ENCODE measurements at places on chromosomes 12 and 14.

DNA sequence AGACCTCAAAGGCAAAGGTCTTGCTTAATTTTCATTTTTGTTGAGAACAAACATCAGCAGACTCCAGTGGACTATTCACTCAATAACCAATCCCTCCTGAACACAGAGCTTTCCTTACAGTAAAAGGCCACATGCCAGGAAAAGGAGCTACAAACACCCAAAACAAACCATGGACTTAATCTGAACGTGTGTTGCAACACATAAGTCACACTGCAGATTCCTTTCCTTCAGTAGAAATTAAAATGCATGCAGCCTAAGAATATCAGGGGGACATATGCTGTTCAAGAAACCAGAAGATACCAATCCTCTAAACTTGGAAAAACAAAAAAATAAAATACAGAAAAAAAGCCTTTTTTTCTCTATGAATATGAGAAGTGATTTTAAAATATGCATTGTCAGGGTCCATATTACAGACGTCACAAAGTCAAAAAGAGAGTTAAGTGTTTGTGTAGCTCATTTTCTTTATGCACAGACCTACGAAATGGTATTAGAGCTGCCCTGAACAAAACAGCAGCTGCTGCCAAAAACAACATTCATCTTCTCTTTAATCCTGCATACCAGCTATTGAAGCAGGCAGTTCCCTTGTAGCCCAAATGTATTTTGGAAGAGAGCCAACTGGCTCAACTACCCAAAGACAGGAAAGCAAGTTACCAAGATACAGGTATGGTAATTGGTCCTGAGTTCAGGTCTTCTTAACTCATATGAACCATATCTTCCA, 26.2 kb downstream of the KITLG start:
- no peak for DNase-seq

DNA sequence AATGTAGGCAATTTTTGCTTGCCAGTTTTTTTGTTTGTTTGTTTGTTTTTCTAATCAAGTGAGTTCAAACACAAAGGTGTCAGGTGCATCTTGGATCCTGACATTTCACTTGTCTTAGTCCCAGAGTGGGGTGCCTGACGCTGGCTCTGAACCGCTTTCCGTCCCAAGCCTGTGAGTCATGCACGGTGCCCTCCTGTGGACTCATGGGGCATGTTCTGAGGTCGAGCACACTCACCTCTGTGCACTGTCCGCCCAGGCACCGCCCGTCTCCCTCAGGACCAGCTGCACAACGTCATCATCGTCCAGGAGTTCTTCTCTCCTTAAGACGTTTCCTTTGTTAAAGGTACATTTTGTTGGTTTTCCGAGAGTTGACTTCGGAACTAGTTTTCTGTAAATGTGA, 98.2 kb downstream of the GLT1D1 start:
- no peak for DNase-seq

GRCh38 chr12:81968421-81968820, 209.3 kb upstream of the PPFIA2 start:
- DNase-seq = no peak

DNA sequence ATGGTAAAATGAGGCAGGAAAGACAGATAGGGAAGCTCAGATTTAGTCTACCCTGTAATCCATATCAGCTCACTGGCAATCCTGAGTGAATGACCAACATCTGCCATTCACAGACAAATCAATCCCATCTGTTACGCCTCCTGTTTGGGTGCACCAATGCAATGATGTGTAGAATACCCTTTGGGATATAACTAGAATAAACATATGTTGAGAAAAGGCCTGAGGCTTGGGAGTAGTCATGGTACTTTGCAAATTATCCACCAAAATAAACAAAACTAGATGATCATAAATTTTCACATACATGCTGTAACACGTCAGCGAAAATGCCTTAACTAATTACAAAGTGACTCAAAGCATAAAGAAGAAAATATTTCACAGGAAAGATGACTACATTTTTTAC, 78.8 kb downstream of the KCNC2 start:
- no peak for DNase-seq

- DNase-seq = no peak
These were observed 27.5 kb upstream of the DENND5B start for GRCh38 chr12:31618228-31619025.

DNA sequence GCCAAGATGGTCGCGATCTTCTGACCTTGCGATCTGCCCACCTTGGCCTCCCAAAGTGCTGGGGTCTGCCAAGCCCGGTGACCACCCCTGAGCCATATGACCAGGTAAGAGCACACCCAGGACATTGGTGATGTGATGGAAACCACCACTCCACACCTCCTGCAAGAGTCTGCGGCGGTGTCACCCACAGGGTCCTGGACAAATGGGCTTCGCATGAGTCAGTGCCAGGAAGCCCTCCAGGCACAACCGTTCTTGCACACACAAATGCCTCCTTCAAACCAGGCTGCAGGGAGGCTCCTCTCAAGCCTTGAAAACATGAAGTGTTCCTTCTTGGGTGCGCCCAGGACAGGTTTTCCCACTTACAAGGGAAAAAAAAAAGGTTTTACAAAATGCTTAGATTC, 16.6 kb downstream of the PITPNM2 start:
- no peak for DNase-seq

- no peak for DNase-seq
These were observed 197.1 kb downstream of the ATP23 start for GRCh38 chr12:58138424-58138823.

DNA sequence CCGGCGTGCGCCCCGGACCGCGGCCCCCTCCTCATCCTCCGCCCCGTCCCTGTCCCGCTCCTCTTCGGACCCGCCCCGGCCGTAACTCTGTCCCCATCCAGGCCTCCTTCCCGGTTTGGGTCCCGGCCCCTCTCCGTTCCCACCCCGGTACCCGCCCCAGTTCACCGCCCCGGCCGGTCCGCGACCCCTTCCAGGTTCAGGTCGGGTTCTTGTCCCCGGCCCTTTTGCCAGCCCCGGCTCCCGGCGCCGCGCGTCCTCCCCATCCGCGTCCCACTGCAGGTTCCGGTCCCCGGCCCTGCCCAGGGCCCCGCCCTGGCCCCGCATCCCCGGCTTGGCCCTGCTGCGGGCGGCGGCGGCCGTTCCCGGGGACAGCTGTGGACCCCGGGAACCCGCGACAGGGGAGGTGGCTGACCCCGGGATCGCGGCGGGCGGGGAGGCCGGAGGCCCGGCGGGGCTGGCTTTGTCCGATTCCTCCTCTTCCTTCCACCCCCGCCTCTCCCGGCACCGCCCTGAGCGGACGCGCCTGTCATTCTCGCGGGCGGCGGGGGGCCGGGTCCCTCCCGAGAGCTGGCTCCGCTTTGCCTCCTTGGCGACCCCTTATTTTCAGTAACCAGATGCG, 601 bp downstream of the KLC1 start:
- peak; percentile 12 for DNase-seq

- no peak for DNase-seq
These were observed 15.8 kb downstream of the NID2 start for GRCh38 chr14:52053044-52053443.

DNA sequence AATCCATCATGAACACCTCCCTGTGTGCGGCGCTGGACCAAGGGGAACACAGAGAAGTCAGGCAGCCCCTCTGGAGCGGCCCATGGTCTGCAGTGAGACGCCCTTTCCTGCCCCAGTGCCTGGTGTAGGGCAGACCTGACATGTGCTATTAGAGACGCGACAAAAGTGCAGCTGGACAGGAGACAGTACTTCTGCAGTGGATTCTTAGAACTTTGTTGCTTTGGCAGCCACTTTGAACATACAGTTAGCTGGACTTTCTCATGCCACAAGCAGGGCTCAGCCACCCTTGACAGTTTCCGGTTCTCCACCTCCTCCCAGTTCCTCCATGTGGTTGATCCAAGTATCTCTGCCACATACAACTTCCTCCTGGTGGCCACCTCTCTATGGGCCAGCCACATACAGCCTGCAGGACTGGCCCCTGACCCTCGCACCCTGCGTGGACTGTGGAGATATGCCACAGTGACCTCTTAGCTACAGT, 45.9 kb downstream of the LGMN start:
- no peak for DNase-seq

GRCh38 chr12:91307957-91308670, 125.5 kb upstream of the DCN start:
- no peak for DNase-seq

- DNase-seq = no peak
These were observed 52.9 kb upstream of the DIO3 start for GRCh38 chr14:101508196-101508947.

DNA sequence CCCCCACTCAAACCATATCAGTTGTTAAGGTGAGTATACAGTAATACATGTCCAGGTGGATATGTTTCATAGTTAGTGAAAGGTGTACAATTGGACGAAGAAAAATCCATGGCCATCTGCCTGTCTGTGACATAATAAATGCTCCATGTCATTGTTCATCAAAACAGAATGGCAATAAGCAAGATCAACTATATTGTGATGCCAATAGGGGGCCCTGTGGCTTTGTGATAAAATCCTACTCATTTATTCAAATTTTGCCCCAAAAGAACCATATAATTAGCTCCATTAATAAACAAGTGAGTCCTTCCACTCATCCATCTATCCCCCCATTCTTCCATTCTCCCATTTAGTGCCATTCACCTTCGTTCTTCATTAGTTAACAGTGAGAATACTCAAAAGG, 102.0 kb downstream of the MGST1 start:
- no peak for DNase-seq

DNA sequence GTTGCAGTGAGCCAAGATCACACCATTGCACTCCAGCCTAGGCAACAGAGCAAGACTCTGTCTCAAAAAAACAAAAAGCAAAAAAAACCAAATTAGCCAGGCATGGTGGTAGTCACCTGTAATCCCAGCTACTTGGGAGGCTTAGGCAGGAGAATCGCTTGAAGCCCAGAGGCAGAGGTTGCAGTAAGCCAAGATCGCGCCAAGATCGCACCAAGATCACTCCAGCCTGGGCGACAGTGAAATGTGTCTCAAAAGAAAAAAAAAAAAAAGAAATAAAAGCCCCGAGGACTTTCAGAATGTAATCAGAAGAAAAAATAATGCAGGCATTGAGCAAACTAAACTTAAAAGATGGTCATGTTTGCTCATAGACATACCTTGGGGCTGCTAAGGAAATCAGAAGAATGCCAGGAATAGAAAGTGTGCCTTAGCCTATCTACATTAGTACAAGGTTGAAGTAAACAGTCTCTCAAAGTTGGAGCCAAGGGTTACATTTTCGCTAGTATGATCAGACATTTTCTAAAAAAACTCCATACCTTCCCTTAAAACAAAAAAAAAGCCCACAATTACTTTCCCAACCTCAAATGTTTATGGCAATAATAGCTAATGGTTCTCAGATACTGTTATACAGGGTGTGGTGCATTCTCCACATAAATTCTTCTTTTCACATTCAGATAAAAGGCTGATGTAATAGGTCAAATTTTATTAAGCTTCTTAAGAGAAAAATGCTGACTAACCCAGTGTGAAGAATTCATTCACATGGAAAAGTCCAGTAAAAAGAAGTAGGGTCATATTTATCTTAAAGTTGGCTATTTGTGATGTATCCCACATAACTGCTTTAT, 15.8 kb downstream of the DTD2 start:
- DNase-seq = no peak

GRCh38 chr12:121634836-121635235, 8.5 kb downstream of the ORAI1 start:
- DNase-seq = no peak

- no peak for DNase-seq
These were observed 1.4 kb downstream of the LRP10 start for GRCh38 chr14:22872833-22873520.

GRCh38 chr12:121532503-121533393, 48.1 kb downstream of the KDM2B start:
- no peak for DNase-seq

- no peak for DNase-seq
These were observed 6.6 kb downstream of the C14orf180 start for GRCh38 chr14:104585966-104586697.

DNA sequence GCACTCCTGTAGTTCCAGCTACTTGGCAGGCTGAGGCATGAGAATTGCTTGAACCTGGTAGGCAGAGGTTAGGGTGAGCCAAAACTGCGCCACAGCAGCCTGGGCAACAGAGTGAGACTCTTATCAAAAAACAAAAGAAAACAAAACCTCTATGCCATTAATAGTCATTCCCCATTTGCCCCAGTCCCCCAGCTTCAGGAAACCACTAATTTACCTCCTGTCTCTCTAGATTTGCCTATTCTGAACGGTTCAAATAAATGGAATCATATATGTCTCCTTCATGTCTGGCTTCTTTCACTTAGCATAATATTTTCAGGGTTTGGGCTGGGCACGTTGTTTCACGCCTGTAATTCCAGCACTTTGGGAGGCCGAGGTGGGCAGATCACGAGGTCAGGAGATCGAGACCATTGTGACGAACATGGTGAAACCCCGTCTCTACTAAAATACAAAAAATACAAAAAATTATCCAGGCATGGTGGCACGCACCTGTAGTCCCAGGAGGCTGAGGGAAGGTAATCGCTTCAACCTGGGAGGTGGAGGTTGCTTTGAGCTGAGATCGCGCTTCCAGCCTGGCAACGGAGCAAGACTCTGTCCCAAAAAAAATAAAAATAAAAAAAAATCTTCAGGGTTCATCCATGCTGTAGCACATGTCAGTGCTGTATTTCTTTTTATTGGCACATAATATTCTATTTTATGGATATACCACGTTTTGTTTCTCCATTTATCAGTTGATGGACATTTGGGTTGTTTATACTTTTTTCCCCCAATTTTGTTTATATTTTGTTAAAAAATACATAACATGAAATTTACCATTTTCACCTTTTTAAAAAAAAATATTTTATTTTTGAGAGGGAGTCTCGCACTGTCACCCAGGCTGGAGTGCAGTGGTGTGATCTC, 31.9 kb downstream of the KNTC1 start:
- no peak for DNase-seq

DNA sequence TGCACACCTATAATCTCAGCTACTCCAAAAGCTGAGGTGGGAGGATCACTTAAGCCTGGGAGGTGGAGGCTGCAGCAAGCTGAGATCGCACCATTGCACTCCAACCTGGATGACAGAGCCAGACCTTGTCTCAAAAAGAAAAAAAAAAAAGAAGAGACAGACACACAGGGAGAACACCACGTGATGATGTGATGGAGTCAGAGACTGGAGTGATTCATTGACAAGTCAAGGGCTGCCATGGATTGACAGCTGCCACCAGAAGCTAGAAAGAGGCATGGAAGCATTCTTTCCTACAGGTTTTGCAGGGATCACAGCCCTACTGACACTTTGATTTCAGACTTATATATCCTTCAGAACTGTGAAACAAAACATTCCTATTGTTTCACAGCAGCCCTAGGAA, 3.5 kb upstream of the HCFC2 start:
- no peak for DNase-seq

Data from stimulated activated CD8-positive, alpha-beta memory T cell treated with anti-CD3 and anti-CD28 coated beads, Interleukin-7, amount 100 ng/mL, for 48 hours (primary cell).